ENCODE measurements at places on chromosomes 16 and 17.

- DNase-seq = no peak
Measured at GRCh38 chr16:84464116-84464515, 40.3 kb downstream of the MEAK7 start.

GRCh38 chr16:87210894-87211293 lies 106.3 kb downstream of the C16orf95 start:
- DNase-seq = no peak

DNA sequence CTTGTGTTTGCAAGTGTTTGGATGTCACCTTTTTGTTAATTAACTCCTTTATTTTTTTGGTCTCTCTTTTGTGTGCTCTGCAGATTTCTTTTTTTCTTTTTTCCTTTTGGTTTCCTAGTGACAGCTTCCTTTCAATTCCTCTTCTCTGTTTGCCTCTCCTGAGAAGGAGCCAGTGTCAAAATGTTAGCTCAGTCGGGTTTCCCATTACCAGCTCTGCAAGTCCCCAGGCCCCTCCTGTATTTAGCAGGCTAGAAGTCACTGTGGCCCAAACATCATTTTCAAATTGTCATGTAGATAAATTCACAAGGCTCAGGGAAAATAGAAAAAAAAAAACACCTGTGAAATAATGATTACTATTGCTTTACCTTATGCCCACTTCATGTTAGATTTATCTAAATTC lies 1621.6 kb downstream of the CDH8 start:
- no peak for DNase-seq

DNA sequence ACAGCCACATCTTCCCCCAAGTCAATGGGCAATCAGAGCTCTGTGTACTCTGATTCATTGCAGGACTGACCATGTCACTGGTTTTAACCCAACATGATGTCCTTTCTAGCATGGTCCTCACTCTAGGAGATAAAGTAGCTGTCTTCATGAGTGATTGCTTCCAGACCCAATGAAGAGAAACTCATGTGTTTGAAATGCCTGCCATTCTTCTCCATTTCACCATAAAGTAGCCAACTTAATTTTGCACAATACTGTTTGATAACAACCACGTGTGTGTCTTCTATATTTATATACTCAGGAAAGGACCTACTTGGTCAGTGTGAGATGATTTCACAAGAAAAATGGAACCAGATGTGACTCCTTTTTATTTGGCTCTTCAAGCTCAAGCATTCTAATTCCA lies 172.5 kb downstream of the AXIN2 start:
- no peak for DNase-seq

DNA sequence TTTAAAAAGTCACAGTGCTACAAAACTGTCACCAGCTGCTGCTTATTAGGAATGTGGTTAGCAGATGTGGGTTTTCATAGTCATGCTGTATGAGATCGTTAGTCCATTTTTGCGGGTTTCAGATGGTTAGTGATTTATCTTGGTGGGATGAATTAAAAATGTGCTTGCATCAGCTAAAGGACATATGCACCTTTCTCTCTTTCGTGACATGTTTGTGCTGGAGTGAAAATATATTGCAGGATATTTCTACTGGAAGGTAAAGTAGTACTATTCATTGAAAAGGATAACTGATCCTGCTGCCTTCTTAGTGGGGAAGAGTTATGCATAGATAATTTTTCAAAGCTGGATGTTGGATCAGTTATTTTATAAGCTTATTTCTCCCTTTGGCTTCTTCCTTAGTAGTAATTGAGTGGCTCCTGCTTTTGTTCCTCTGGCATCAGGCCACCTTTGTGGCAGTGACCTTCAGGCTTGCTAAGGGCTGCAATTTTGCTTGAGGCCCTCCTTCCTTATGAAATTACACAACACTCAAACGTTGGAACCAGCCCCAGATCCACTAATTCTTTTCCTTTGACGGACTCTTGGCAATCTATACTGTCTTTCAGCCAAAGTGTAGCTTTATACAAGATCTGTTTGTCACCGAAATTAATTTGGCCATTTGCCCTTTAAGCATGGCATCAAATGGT lies 7.5 kb upstream of the SNTB2 start:
- peak; percentile 64 for DNase-seq

GRCh38 chr17:68461122-68461539 lies 3.8 kb upstream of the WIPI1 start:
- DNase-seq = no peak

DNA sequence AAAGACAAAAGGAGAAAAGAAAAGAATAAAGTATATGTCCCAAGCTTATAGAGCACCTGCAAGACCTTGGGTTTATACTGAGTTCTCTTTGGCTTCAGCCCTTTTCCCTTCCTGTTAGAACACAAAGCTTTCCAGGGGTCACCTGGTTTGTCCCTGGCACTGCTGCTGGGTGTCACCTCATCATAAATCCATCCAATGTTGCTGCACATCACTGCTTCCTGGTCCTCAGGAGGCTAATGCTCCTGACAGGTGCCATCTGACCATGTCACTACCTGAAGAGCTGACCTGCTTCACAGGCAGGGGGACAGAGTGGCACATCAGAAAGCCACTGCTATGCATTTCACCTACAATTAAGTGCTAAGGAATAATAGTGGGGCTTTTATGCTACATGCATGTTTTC lies 164.6 kb upstream of the ELAC2 start:
- no peak for DNase-seq

DNA sequence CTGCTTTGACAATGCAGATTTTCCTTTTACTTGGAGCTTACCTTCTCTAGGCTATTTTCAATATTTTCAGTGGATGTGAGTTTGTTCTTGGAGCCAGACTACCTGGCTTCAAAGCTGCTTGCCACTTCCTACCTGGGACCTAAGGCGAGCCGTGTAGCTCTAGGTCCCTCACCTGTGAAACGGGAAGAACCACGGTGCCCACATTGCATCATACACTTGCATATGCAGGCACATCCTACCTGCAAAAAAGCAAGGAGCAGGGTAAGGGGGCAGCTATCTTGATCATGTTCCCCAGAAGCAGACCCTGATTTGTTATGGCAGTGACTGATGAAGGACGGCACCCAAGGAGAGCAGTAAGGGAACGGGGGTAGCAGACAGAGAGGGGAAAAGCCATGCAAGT lies 27.0 kb upstream of the MPRIP start:
- DNase-seq = no peak

- no peak for DNase-seq
Measured at GRCh38 chr16:12089492-12090150, 113.1 kb downstream of the SNX29 start.

- DNase-seq = no peak
Measured at GRCh38 chr17:21353326-21354010, 22.7 kb upstream of the KCNJ12 start.

- peak; percentile 55 for DNase-seq
Measured at GRCh38 chr17:29116804-29117753, 63.1 kb downstream of the MYO18A start.

DNA sequence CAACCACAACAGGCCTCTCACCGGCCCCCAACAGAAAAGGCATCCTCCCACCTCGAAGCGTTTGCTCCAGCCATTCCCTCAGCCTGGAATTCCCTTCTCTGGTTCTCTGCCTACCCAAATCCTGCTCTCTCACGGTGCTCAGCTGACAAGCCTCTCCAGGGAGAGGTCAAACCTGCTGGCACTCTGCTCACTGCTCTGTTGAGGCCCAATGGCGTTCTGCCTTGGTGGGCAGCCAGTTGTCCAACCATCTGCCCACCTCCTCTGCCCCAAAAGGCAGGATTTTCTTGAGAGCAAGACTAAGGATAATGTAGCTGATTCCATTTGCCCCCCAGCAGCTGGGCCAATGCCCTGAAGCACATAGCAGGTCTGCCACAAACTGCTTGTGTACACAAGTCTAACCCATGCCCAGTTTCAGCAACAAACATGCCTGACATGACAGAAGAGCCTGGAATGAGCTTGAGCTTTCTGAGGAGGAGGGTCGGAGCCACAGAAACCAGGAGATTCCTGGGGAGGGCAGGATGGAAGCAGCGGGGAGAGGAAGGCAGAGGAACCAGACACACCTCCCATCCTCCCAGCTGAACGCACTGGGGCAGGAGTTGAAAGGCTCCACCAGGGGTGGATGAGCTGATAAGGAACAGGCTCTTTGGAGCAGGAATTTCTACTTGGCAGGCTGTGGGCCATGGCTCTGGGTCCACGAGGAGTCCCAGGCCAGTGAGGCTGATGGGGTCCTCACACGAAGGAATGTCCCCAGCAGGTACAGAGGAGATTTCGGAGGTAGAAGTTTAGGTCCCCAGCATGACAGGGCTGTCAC lies 23.9 kb downstream of the ARHGAP27 start:
- no peak for DNase-seq

DNA sequence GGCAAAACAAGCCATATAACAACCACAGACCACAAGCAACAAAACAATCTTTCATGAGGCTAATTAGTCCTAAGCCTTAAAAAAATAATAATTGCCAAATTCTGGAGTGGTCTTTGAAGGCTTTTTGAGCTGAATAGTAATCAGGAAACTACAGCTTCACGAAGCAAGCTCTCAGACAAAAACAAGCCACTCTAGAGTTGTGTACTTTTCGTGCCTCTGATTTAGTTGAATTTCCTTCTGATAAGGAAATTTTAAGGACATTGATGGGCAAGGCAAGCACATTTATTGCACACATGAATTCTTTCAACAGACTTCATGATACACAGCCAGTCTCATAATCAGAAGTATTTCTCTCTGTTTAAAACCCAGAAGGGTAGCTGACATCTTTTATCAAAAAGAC lies 130.8 kb upstream of the IRX3 start:
- DNase-seq = peak; percentile 75

DNA sequence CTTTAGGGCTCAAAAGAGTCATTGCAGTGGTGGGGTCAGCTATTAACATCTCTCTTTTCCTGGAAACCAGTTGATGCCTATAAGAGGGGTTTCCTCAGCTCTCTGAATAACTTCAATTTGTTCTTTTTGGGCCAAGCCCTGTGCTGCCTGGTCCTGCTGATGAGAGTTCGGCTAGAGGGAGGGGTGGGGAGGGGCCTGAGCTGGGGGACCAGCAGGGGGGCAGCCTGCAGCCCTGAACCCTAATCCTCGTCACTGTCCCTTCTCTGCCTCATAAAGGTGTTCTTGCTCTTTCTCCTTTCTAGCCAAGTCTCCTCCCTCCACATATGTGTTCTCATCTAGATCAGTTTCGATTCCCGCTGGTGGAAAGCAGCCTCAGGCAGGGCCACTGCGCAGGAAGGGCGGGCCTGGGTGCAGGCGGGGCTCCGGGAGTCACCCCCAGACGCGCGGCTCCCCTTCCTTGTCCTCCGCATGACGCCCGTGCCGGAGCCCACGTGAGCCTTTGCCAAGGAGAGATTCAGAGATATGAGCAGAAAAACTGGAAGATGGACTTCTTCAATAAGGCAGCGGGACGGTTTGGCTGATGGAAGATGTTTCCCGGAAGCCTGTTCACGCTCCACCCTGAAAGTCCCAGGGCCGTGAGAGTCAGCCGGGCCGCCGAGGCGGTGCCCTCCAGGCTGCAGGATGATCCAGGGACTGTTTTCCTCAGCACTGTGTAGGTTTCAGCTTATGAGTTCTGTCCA lies 15.0 kb upstream of the RHOT1 start:
- peak; percentile 77 for DNase-seq

GRCh38 chr16:59988591-59988990 lies 1254.5 kb upstream of the GOT2 start:
- DNase-seq = peak; percentile 15

DNA sequence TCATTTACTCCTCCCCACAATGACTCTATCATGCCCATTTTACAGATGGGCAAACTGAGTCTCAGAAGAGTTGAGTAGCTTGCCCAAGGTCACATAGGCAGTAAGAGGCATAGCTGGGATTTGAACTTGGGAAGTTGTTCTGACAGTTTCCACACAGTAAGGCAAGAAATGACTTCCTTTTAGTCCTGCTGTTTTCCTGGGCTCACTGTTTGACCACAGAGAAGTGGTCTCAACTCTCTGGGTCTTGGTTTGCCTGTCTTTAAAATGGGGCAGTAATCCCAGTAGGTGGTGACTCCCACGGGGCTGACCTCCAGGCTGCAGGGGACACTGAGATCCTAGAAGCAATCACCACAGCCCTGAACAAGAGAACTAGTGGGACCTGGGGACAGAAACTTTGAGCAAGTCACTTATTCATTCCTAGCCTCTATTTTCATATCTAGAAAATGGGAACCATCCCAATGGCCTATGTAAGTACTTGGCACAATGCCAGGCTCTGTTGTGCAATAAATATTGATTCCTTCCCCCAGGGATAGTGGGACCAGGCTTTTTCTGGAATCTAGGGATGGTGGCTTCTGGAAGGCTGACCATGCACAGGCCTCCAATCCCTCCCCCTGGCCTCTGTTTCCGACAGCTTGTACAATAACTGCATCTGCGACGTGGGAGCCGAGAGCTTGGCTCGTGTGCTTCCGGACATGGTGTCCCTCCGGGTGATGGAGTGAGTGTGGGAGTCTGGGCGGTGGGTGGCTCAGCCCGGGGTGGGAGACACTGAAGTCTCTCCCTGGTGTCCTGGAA lies 20.5 kb downstream of the DEXI start:
- no peak for DNase-seq

GRCh38 chr17:49217651-49218413 lies 7.3 kb downstream of the ABI3 start:
- DNase-seq = no peak

DNA sequence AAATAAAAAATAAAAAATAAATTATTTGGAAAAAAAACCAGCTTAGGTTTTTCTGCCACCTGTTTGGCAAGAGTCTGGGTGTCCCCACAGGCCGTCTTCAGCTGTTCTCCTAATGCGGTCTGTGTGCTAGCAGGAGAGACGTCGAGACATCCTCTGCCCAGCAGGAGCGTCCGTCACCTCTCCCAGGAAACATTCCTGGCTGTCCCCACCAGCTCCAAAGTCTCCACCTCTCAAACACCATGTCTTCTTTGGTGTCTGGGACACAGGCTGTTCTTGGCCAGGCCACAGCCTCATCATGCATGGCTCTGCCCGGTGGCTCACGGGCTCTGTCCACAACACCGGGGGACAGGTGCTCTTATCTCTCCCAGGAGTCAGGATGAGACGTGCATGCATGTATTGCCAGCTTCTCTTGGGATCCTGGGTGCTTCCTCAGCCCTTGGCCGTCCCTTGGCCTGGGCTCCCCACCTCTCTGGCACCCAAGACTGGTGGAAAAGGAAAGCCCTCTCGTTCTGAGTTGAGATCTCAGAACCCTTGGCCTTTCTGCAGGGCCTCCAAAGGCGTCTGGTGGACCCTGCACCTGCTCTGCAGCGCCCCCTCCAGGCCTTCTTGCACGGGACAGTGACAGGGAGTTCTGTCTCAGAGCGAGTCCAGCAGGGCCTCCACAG lies 84.9 kb upstream of the CBX4 start:
- DNase-seq = no peak

DNA sequence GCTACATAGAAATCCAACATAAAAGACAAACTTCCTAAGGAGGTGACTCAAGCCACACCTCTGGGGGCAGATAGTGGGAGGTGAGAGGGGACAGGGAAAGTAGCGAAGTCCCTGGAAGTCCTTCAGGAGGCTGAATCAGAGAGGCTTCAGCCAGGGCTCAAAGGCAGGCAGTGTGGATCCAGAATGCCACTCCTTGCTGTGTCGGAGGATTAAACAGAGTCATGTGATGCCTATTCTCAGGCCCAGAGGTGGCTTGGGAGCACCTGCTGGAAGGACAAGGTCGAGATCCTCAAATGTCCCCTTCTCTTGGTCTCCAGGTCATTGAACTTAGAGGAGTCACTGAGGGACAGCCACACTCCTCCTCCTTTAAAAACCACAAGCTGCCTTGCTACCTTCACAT lies 391.1 kb downstream of the SOX9 start:
- DNase-seq = no peak

- DNase-seq = no peak
Measured at GRCh38 chr17:82915010-82915756, 75.4 kb upstream of the ZNF750 start.

GRCh38 chr17:70654706-70655105 lies 485.4 kb downstream of the KCNJ2 start:
- DNase-seq = peak; percentile 37

- DNase-seq = no peak
Measured at GRCh38 chr17:10062691-10063385, 135.6 kb downstream of the GAS7 start.
